Left lung (tissue), 14 donors: ENCODE measurements at places on chromosomes 3 and 15. TPM values are rescaled to one million over a fixed set of nuclear protein-coding genes. Genes with fewer than 3 reads are reported as not detected.

The CD200R1 gene
- polyA plus RNA-seq = 2.0 TPM

The PRR23A gene
- not detected for polyA plus RNA-seq

The PAK6 gene
- 8.2 TPM for polyA plus RNA-seq

The ALDH1A3 gene
- polyA plus RNA-seq = 0.45 TPM

The SLC2A2 gene
- not detected for polyA plus RNA-seq

The RASL12 gene
- 104 TPM for polyA plus RNA-seq
